Mesothelial cell of epicardium (in vitro differentiated cells): ENCODE measurements at places on chromosomes 2 and 18.

GRCh38 chr18:79934311-79935097 lies 16.9 kb downstream of the SLC66A2 start:
- DNase-seq: no peak

GRCh38 chr2:16127958-16128357 lies 187.6 kb downstream of the MYCN start:
- no peak for DNase-seq

DNA sequence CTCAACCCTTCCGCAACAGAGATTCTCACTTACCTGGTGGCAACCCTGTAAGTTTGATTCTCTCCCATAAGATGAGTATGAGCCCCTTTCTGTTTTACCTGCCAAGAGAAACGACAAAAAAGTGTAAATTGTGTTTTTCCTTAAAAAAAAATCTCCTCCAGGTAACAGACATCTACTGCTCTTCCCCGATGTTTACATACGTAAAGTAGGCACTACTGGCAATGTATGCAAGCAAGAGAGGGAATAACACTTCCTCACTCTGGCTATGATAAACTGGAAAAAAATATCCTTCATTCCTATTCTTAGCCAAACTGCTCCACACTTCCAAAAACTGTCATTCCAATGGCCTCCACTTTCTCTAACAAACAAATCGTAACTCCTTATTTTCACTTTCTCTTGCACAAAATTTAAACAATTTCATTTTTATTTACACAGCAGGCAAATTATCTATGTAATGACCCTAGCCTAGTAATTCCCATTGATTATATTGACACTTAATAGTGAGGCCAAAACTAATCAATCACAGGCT lies 184.5 kb downstream of the TCF4 start:
- DNase-seq: no peak

DNA sequence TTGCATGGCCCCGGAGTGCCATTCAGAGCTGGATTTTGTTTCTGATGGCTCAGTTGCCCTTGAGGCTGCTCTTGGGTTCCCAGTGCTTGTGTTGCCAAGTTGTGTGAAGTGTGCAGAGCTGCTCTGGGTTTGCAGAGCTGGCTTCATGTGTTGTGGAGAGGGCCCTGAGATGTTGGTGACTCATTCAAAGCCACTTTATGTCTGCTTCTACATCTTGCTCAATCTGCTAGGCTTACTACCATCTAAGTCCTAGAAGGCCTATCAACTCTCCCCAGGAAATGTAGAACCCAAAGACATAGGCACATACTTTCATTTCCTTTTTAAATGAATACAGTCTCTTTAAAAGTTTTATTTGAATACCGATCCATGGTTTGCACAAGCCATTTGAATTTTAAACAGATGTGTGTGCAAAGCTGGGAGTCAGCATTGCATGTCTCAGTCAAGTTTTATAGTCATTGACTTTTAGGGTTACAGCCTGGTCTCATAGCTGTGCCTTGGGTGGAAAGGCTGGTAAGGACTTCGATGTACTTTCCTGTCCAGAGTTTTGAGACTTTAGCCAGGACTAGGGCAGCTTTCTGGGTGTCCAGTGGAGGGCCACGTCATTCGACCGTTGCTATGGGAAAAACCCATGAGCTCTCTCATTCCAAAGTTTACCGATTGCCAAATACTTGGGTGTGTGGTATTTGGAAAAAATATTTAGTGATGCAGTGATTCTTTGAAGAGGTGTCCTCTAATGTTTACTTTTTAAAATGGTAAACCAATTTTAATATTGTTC lies 105.0 kb downstream of the LTBP1 start:
- no peak for DNase-seq

GRCh38 chr2:207766041-207766551 lies 3.6 kb downstream of the FZD5 start:
- no peak for DNase-seq

DNA sequence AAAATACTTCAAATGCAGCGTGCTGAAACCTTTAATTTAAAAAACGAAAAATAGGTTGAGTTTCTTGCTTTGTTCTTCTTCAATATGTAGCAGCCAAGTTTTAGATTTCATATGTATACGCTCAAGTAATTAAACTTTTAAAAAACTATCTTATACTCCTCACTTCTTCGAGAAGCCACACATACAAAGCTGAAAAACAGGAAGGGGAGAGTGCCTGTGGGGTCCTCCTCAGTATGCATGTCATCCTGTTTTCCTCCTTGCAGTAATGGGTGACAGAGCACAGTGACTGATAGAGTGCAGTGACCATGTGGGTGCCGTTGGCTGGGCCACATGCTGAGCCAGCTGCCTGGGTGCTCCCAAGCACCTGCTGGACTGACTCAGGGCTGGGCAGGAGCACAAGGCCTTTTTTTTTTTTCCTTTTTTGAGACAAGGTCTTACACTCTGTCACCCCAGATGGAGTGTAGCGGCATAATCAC lies 33.3 kb downstream of the UXS1 start:
- DNase-seq: no peak

GRCh38 chr2:173008786-173009185 lies 66.9 kb upstream of the MAP3K20 start:
- DNase-seq: no peak

- no peak for DNase-seq
Observed at GRCh38 chr2:136049991-136050920, 64.8 kb upstream of the DARS1 start.

DNA sequence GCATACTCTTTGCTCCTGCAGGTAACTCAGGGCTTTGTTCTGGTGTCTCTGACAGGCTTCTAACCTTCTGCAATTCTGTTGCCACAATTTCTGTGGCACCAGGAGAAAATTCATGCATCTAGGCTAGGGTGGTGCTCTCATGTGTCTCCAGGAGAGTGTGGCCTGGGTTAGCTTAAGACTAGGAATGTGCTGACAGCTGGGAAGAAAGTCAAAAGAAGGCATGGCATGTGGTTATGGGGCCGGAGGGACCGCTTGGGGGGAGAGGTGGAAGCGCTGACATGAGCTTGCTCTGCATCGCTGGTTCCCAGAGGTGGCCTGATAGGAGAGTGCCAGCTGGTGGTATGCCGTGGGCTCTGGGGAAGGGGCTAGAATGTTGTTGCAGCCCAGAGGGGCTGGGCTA lies 173.3 kb upstream of the TNP1 start:
- no peak for DNase-seq

GRCh38 chr18:59881728-59882656 lies 17.8 kb upstream of the PMAIP1 start:
- DNase-seq: no peak

DNA sequence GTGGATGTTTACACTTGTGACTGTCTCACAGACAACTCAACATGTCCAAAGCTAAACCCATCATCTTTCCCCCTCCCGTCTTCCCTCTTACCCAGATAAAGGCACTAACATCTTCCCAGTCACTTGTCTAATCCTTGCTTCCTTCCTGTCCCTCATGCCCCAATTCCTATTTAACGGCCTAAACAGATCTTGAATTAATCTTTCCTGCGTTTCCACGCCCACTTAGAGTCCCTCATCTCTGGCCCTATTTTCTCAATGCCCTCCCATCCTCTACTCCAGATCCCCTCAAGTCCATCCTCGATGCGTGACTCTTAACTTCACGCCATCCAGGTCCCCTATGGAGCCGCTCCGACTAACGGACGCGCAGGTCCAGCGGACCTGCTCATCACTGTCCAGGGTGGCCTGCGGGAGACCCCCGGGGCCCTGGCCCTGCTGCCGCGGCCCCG lies 682 bp upstream of the SCLY start:
- no peak for DNase-seq

DNA sequence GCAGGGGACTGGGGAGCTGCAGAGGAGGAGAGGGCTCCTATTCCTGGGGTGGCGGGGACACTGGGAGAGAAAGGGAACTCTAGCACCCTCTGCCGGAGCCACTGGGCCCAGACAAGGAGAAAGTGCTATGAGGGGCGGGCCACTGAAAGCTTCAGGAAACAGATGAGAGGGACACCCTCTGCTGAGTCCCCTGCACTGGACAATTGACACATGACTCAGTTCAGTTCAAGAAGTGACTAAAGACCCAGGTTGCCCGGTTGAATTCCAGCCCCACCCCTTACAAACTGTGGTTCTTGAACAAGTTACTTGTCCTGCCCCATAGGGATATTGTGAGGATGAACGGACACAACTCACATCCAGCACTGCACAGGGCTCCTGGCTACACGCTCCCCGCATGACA lies 5.0 kb downstream of the RUFY4 start:
- no peak for DNase-seq

- DNase-seq: no peak
Observed at GRCh38 chr2:118183381-118183780, 95.1 kb downstream of the INSIG2 start.

DNA sequence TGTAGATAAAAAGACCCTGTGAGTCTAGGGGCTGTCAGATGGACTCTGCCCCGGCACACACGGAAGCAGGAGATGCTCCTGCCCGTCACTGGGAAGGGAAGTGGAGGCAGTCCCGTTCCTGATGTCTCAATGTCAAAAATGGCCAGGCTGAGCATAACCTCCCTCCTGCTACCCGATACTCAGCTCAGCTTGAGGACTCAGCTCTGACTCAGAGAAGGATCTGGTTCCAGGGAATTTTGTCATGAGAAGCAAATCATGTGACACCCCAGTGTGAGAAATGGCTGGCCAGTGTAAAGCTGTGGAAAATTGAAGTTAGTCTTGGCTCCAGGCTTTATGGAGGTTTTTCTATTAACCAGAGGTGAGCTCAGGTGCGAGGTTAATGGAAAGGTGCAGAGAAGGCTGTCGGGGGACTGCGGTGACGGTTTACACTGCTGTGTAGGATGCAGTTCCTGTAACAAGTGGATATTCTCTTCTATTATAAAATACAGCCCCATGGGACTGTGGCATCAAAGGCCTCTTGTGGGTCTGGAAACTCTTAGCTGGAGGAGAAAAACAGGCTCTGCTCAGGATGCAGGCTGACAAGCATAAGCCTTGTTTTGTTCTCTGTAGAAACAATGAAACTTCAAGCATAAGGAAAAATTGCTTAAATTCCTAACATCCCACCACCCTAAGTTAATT lies 24.7 kb upstream of the AGAP1 start:
- DNase-seq: no peak

DNA sequence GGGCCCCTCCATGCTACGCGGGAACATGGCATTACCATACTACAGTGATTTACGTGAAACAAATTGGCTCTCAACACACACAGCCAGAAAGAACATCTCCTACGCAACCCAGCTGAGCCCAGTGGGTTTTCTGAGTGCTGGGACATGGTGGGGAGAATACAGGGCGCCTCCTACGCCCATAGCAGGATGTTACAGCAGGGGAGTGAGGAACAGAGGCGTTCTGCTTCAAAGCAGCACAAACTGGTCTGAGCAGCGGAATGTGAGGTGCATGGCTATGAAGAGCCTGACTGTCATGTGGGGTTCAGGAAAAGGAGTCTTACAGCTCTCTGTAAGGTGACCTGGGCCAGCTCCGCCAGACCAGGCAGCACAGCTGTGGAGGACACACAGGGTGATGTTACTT lies 108.6 kb upstream of the REV1 start:
- no peak for DNase-seq

DNA sequence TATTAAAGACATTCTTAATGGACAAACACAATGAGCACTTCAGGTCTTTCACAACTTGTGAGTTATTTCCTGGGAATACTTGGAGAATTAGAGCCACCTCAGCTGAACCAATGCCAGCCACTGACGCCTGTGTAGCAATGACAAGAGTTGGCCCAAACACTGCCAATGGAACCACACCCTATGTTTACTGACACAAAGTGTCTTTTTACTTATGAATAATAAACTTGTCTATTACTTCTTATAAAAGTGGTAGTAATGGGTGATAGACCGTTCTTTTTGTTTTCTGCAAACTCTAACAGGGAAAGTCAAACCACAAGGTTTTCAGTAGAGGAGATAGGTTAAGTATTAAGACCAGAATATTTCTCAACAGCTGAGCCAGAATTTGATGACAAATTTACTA lies 12.5 kb upstream of the CHAC2 start:
- DNase-seq: no peak

GRCh38 chr18:51146909-51147308 lies 50.6 kb downstream of the MEX3C start:
- DNase-seq: no peak

DNA sequence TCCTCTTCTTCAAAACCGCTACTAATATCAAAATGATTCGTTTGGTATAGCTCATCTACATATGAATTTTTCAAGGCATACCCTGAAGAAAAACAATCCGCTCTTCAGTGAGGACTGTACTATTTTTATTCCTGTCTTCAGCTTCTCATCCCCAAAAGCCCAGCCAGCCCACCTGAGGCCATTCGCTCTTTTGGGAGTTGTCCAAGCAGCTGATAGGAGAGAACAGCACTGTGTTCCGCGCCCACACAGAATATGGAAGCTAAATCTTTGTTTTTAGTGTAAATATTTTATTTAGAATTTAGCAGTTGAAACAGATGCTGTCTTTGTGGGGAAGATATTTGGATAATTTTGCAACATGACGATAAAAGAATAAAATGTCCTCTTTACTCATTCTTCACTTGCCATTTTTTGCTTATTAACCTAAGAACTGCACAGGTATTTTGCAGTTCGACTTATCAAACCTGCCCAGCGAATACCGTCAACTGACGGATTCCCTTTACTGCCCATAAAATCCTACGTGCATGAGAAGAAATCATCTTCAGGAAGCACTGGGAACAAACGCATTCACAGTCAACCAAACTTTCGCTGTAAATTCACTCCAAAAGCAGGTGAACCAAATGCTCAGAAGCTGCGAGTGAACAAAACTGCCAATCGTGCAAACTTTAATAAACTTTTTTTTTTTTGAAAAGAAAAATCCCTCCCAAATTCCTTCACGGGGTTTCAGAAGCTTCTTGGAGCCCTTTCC lies 3.4 kb downstream of the ZNF521 start:
- DNase-seq: no peak

- no peak for DNase-seq
Observed at GRCh38 chr2:179987916-179988315, 19.2 kb downstream of the CWC22 start.

DNA sequence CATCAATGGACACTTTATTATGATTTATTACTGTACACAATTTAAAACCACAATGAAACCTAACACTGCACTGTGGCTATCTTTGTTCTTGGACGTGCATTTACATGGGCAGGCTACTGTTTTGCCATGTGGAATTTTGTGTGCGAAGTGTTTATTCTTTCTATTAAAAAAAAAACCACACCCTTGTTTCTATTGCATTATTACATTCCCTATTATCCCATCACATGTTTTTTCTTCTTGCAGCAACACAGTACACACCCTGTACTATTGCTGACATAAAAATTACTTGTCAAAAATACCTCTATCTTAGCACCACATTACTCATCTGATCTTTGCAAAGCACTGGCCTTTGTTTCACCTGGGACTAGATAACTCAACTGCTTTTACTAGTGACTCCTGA lies 1.5 kb downstream of the RNF152 start:
- DNase-seq: no peak

DNA sequence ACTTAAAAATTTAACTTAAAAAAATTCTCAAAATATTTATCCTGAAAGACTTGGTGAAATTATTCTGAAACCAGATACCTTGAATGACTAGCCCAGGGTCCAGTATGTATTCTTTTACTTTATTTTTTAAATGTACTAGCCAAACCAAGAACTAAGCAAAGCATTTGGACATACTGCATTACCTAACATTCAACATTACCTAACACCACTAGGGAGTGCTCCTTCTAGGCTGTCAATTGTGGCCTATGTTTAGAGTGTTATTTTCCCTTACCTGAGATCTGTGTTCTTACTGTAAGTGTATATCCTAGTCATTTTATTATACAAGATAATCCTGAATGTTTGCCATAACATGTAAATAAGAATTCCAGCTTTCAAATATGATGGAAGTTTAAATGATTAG lies 496.6 kb downstream of the PTPRM start:
- DNase-seq: no peak
